GM23248 (cell line): ENCODE measurements at places on chromosomes 4 and X. TPM values are rescaled to one million over a fixed set of nuclear protein-coding genes. Genes with fewer than 3 reads are reported as not detected.
A peak's percentile ranks its signal among the peaks of the same experiment; 100 is the strongest.

Gene GAGE12E
- total RNA-seq: not detected in 2 replicates

Gene FATE1
- not detected in 2 replicates for total RNA-seq

Gene RBM3
- 188 and 210 TPM in 2 replicates for total RNA-seq

Gene BCOR
- 17.6 and 19.7 TPM in 2 replicates for total RNA-seq

Gene FOXO4
- 5.2 and 5.3 TPM in 2 replicates for total RNA-seq

Gene GABRG1
- not detected in 2 replicates for total RNA-seq

Gene NLGN3
- 0.11 and 0.63 TPM in 2 replicates for total RNA-seq

Gene REELD1
- total RNA-seq: not detected in 2 replicates

Gene GPR34
- not detected in 2 replicates for total RNA-seq

Gene CBLL2
- total RNA-seq: not detected in 2 replicates

Gene HAUS7
- 18.1 and 28.3 TPM in 2 replicates for total RNA-seq

Gene AMBN
- total RNA-seq: not detected in 2 replicates

Gene GUF1
- total RNA-seq: 12.3 and 18.2 TPM in 2 replicates

Gene FAM47A
- not detected in 2 replicates for total RNA-seq

- DNase-seq: no peak
Observed at GRCh38 chr4:146398896-146399445, 122.8 kb downstream of the SLC10A7 start.

GRCh38 chr4:175246941-175247340 is 328.8 kb downstream of the ADAM29 start:
- no peak for DNase-seq

- no peak for DNase-seq
Observed at GRCh38 chr4:11261066-11261850, 167.4 kb downstream of the HS3ST1 start.

DNA sequence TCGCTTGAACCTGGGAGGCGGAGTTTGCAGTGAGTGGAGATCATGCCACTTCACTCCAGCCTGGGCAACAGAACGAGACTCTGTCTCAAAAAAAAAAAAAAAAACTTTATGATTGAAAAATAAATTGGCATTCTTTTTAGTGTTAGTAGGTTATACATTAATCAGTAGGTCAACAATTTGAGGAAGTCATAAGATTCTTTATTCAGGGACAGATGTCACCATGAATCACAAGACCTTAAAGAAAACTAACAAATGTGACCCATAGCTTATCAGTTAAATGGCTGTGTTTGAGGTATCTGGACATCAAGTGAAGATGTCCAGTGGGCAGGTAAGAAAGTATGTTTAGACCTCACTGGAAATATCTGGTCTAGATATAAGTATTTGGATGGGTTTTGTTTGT is 9.3 kb upstream of the PRMT9 start:
- no peak for DNase-seq

GRCh38 chrX:14355556-14355955 is 173.8 kb upstream of the GLRA2 start:
- DNase-seq: no peak

DNA sequence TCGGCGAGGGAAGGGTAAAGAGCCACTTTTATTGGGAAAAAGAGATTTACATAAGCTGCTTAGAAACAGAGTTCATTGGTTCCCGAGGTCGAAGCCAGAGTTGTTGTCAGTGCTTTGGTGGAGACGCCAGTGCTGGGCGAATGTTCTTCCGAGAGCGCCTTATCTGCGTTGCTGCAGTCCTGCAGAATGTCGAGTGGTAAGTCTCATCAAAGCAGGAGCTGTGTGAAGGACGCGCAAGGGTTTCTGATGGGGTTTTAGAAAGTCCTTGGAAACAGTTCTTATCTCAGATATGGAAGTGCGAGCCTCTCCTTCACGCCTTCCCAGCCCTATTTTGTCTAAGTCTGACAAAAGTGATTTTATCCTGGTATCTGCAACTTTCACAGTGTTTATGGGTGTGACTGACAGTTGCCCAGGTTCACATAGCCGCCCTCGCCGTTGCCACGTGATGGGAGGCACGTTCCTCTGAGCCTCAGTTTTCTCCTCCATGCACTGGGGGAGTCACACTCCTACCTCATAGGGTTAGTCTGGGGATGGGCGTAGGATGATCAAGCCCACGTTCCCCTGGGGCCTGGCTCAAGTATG is 47.3 kb upstream of the NSG1 start:
- peak; percentile 4 for DNase-seq

DNA sequence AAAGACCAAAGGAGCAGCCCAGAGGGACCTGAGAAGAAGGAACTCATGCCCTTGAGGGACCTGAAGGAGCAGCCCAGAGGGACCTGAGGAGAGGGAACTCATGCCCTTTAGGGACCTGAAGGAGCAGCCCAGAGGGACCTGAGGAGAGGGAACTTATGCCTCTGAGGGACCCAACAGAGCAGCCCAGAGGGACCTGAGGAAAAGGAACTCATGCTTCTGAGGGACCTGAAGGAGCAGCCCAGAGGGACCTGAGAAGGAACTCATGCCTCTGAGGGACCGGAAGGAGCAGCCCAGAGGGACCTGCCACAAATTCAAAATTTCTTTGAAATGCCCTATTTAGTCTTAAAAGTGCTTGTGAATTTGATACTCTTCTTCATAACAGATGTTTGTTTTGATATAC is 48.5 kb upstream of the TMEM154 start:
- no peak for DNase-seq

GRCh38 chr4:149238097-149238496 is 577.5 kb downstream of the IQCM start:
- no peak for DNase-seq

- no peak for DNase-seq
Observed at GRCh38 chr4:148563684-148564083, 121.5 kb upstream of the NR3C2 start.

DNA sequence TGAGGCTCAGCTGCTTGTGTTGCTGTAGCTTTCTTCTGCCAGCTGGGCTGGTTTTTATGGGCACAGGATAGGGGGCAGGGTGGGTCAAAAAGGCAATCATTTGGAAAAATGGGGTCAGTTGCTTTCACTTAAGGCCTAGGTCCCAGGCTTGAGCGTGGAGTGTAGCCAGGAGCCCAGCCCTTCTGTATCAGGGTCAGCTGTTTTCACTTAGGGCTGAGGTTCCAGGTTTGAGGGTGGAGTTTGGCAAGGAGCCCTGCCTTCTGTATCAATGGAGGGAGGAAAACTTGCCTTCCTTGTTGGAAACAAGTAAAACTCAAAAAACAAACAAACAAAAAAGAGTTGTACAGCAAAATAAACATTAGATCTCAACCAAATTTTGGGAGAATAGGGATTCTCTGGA is 37.0 kb upstream of the UGT8 start:
- no peak for DNase-seq

DNA sequence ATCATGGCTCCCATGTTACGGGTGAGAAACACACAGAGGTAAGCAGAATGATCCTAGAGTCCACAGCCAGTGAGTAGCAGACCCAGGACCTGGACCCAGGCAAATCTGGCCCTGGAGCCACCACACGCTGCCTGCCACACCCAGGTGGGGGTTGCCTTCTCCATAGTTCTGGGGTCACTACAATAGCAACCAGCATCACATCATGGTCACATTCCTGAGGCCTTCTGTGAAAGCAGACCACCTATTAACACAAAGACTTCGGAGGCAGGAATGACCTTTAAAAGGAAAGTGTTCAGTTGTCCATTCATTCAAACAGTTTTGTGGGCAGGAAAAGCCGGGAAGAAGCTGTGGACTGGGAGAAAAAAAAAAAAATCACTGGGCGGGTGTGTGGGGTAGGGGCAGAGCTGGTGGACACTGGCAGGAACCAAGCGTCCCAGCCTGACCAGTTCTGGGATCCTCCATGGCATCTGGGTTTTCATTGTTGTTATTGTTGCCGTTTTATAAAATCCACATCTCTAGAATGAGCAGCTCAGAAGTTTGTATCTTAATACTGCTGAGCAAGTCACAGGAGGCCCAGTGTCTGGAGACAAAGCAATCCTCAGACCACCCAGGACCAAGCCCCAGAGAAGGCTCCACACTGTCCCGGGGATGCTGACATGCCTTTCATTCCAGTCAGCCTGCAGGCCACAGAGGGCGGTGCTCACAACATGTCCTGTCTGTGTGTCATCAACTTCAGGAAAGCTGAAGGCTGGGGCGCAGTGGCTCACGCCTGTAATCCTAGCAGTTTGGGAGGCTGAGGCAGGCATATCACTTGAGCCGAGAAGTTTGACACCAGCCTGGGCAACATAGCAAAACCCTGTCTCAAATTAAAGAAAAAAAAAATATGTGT is 67.0 kb downstream of the SEL1L3 start:
- DNase-seq: peak; percentile 95

- DNase-seq: no peak
Observed at GRCh38 chrX:136386826-136387225, 86.1 kb downstream of the ADGRG4 start.

DNA sequence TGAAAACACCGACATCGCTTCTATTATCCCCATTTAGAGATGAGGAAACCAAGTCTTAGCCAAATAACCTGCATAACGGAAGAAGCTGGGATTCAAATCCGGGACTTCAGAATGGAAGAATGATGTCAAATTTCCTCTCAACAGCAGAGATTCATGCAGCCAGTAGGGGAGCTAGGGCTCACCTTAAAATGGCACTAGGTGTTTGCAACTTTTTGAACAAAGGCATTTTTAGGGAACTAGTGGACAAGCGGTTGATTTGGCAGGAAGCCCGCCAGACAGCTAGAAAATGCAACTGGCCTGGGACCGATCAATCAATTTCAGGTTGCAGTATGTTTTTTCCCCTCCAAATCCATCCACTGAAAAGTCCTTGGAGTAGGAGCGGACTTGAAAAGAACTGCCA is 224.2 kb downstream of the PTTG2 start:
- DNase-seq: peak; percentile 20

GRCh38 chrX:136191171-136191570 is 43.8 kb downstream of the FHL1 start:
- no peak for DNase-seq

DNA sequence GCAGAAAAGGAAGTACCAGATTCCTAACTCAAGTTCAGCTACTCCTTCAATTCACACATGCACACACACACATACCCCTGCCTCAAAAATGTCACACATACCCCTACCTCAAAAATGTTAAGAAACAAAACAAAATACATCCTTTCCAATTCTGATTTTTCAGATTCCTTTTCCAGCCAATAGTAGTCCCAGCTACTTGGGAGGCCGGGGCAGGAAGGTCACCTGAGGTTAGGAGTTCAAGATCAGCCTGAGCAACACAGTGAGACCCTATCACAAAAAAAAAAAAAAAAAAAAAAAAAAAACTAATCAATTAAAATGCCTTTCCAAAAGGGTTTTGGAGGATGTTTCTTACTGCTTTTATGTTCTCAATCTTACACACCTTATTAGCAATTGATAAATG is 138.0 kb downstream of the AFAP1 start:
- DNase-seq: no peak

GRCh38 chrX:97155816-97156215 is 272.1 kb downstream of the RPA4 start:
- no peak for DNase-seq

DNA sequence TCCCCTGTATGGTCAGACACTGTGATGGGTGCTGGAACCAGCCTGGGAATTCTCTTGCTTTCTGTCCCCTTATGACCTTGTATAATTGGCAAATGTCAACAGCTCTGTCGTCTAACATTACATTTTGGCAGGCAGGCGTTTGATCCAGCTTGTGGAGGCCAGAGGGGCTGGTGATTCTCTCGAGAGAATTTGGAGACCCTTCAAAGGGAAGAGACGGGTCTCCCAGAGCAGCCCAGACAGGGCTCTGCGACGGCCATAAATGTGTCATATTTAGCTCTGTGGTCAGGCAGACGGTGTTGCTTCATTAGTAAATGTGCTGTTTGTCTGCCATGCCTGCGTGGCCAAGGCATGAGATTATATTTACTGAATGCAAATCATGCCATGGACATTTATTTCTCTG is 68.7 kb downstream of the SORCS2 start:
- peak; percentile 62 for DNase-seq

GRCh38 chr4:166318810-166319525 is 445.9 kb downstream of the TLL1 start:
- DNase-seq: peak; percentile 62

GRCh38 chrX:80139564-80139963 is 125.0 kb downstream of the TBX22 start:
- no peak for DNase-seq

DNA sequence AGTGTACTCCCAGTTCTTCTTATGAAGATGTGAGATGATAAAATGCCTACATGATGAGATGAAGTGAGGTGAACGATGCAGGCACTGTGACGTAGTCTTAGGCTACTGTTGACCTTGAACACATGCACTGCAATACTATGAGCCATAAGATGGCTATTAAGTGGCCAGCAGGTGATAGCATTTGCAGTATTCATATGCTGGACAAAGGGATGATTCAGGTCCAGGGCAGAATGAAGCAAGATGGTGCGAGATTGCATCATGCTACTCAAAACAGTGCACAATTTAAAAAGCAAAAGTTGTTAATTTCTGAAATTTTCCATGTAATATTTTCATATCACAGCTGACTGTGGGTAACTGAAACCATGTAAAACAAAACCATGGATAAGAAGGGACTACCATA is 781.4 kb downstream of the PCDH18 start:
- DNase-seq: peak; percentile 11

- no peak for DNase-seq
Observed at GRCh38 chrX:41447897-41448296, 754 bp downstream of the NYX start.

- no peak for DNase-seq
Observed at GRCh38 chrX:118682258-118683014, 45.0 kb upstream of the IL13RA1 start.

DNA sequence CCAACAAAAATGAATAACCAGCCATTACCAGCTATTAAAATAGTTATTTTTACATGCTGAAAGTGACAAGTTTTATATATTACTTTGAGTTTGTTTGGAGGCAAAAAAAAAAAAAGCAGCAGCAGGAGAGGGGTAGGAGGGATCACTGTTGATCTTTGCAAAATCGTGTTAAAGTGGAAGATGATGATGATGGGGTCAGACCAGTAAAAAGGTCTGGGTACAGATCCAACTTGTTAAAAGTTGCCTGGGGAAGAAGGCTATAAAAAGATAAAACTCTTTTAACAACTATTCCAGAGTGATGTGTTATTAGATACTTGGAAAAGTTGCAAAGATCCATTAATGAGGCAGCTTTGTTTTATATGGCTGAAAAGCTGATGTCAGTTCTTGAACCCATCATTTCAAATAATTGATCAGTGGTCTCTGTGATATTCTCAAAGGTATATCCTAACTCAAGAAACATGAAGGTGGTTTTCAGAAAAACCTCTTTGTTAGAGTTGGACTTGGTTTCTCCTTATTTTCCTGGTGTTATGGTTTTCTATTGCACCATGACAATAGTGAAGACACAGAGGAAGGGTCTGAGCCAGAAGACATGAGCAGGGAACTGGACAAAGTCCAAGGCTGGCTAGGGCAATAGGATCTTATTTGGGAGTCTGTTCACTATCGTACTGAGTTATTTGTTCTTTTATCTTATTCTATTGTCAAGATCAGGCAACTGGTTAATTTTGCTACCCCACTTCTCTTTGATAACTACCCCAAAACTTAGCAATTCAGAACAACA is 44.8 kb downstream of the EDNRA start:
- DNase-seq: no peak

DNA sequence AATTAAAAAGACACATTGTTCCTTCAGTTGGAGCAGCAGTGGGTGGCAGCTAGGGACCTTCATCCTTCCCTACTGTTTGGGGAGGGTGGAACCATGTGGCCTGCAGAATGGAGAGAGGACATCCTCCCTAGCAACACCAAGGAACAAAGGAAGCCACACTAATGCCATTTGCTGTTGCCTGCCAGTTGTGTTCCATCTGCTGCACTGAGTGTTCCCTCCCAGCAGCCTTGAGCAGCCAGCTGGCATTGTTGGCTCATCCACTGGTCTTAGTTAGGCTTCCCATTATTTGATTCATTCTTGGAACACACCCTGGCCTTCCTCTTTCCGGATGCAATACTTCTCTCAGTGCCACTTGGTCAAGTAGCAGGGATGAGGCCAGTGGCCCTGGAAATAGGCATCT is 25.0 kb upstream of the HMGB3 start:
- DNase-seq: no peak
